Activated CD4-positive, CD25-positive, alpha-beta regulatory T cell treated with anti-CD3 and anti-CD28 coated beads, Interleukin-2, amount 50 U/mL, for 72 hours (primary cell): ENCODE measurements at places on chromosomes 11 and 22.

- DNase-seq, result no peak
Measured at GRCh38 chr11:96317985-96318384, 25.0 kb downstream of the MAML2 start.

GRCh38 chr11:106474274-106474673, 396.8 kb downstream of the AASDHPPT start:
- DNase-seq, result no peak

DNA sequence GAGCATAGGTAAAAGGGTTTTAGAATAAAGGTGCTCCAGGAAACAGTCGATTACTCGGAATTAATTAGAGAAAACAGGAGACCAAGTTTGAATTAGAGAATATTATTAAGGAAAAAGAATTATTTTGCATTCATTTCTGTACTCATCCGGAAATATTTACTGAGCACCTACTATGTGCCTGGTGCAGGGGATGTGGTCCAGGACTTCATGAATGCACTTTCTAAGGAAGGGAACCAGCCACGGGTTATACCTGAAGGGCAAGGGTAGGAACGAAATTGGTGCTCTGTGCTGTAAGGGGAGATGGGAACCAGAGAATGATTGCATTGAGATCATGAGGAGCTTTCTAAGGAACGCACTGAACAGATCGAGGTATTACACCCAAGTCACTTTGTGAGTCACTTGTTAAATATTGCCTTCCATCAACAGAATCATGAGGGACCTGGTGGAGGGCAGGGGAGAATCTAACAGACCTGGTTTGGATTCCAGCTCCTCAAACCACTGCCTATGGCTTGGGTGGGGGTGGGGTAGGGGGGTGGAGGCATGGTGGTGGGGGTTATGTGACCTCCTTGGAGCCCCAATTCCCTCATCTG, 40.9 kb downstream of the C11orf96 start:
- DNase-seq, result no peak

- no peak for DNase-seq
Measured at GRCh38 chr11:116046127-116046526, 541.9 kb upstream of the CADM1 start.

DNA sequence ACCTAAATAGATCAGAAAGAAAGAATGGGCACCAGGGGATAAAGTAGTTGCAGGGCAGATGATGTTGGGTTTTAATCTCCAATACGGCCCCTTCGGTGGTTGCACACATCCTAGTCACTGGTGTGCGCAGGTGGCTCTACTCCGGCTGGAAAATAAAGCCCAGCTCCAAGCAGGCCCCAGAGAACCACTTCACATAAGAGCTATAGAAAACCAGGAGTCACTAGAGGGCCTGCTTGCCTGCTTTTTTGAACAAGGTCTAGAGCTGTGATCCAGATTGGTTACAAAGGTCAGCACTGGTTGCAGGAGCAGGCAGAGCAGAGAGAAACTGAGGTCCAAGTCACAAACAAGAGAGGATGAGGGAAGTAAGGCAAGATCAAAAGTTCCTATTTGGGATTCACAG, 41.5 kb upstream of the MS4A8 start:
- no peak for DNase-seq

DNA sequence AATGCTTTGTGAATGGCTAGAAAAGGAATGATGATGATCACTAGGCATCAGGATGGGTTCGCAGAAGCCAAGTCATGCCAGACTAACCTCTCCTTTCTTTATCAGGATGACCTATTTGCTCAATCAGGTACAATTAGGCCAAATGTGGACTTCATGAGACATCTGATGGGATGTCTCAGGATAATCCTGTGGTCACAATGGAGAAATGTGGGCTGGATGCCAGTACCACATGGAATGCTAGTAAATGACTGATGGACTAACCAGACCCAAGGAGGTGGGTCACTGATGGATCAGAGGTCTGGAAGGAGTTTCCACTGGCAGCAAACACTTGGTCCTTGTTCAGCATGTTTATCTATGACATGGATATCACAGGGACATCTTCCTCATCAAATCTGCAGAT, 94.8 kb upstream of the PHOX2A start:
- DNase-seq, result no peak
